ENCODE measurements at places on chromosomes 5 and 9.

DNA sequence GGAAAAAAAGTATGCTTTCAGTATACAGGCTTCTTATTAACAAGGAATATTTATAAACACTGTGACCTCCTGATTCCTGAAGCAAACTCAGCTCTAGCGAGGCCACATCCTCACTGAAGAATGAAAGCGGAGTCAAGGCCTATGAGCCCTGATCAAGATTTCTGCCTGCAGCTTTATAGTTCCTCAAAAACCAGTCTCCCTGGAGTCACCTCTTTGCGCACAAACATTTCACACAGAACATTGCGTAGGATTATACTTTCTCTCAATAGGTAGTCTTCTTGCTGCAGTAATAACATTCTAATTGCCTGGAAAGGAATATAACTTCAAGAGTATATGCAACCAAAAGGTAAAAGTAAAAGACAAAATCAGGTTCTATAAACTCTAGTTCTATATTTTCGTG lies 62.9 kb downstream of the SLC24A2 start:
- DNase-seq = no peak

DNA sequence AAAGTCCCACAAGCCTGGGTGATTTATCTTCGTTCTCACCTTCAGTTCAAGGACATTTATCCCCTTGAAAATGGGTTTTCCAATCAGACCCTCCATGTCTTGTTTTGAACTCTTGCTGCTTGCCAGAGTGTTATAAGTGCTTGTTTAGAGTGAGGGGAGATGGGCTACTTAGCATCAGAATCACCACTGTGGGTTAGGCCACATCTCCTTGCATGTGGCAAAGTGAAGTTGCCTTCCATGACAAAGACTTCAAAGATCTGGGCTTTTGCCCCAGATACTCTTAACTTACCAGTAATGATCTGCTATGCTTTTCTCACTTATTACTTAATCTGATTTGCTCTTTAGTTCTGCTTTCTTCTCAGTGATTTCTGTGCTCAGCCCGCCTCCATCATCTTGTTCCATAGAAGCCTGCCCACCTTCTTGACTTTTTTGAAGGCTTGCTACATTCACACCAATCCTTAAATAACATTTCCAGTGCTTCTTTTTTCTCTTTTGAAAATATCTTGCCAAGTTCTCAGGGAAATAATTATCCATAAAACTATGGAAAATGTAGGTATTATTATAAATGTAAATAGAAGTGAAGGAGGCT lies 39.0 kb downstream of the GPR21 start:
- no peak for DNase-seq

GRCh38 chr9:83511051-83511450 lies 27.1 kb downstream of the FRMD3 start:
- DNase-seq = no peak

DNA sequence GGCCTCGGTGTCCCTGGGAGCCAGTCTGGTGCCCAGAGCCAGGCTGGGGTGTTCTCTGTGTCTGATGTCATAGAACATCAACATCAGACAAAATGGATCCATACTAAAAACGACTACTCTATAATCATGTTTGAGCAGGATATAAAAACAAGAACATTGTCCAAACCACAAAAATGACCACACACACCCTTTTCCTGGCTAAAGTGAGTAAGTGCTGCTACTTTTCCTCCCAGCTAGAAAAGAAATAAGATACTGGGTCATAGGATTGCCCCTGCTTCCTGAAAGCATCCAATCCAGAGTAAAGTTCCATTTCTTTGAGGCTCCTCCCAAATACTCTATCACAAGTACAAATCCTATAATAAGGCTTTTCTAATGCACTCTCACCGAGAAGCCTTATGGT lies 19.7 kb upstream of the TRAF1 start:
- no peak for DNase-seq

DNA sequence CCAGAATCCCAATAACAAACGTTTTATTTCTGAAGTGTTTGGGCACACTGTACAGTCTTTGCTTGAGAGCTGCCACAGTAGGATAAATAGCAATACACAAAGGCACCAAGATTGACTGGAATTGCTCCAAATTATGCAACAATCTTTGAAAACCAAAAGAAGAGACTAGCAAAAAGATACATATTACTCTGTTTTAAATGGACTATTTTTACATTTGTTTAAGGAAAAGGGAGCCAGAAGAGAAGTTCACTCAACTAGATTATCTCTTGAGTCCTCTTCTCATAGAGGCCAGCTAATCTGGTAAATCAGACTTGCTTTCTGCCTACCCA lies 385.0 kb upstream of the SLC30A5 start:
- no peak for DNase-seq

GRCh38 chr9:95746408-95747180 lies 128.9 kb upstream of the ERCC6L2 start:
- DNase-seq = no peak

DNA sequence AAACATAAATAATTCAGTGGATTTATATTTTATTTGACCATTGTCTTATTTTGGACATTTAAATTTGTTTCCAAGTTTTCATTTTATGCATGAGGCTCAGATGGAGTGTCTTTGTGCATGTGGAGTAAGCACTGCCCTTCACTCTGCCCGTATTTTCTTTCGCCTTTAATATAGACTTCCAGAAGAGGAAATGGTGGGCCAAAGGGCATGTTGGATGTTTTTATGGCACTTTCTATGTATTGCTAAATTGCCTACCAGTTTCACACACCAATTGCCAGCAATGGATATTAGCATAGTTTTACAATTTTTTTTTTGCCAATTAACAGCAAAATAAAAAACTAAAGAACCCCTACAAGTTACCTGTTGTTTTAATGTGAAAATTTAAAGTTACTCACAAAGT lies 38.4 kb downstream of the ZSWIM6 start:
- DNase-seq = no peak
